Activated CD8-positive, alpha-beta T cell treated with anti-CD3 and anti-CD28 coated beads, Interleukin-2, amount 10 ng/mL, durations not matched to agents 7 days and 5 days (primary cell): ENCODE measurements at places on chromosomes 5 and 9. TPM values are rescaled to one million over a fixed set of nuclear protein-coding genes. Genes with fewer than 3 reads are reported as not detected.

GRCh38 chr5:154830596-154830995, 19.8 kb downstream of the FAXDC2 start:
- DNase-seq = no peak
- H3K4me1 ChIP-seq = peaks cover 41% of the 10 kb centered on the region
- H3K36me3 ChIP-seq = peaks cover 27% of the 10 kb centered on the region
- H3K4me3 ChIP-seq = no peak overlapping the region
- H3K27ac ChIP-seq = peak overlapping the region; percentile 83

- no peak overlapping the region for H3K27ac ChIP-seq
- no peaks in the 10 kb centered on the region for H3K4me1 ChIP-seq
- H3K4me3 ChIP-seq = no peak overlapping the region
Observed at GRCh38 chr5:6084376-6084775, 294.0 kb downstream of the MED10 start.

Gene IRGM
- 4.1 TPM for total RNA-seq

- H3K27me3 ChIP-seq = peaks cover 10% of the 10 kb centered on the region
- no peak overlapping the region for H3K27ac ChIP-seq
- no peaks in the 10 kb centered on the region for H3K36me3 ChIP-seq
Observed at GRCh38 chr9:687034-687785, 154.3 kb upstream of the DMRT1 start.

DNA sequence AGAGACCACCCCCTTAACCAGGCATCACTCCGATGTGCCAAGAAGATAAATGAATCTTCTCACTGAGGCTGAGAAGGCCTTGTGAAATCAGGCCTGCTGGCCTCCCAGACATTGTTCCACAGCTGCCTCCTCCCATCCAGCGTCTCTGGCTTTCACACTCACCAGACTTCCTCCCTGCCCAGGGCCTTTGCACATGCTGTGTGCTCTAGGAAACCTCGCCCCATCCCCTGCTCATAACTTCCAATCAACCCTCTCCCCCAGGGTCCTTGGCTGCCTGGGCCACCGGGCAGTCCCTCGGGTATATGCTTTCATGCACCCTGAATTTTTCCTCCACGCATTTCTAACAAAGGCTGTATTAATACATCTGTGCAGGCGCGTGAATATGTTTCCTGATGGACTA, 58.4 kb downstream of the DUSP1 start:
- H3K4me1 ChIP-seq = peaks cover 6% of the 10 kb centered on the region
- H3K27me3 ChIP-seq = peaks cover 4% of the 10 kb centered on the region
- DNase-seq = no peak
- no peak overlapping the region for H3K27ac ChIP-seq
- no peak overlapping the region for H3K4me3 ChIP-seq
- no peaks in the 10 kb centered on the region for H3K36me3 ChIP-seq

GRCh38 chr5:172866802-172867748, 33.0 kb downstream of the ERGIC1 start:
- no peak overlapping the region for H3K4me3 ChIP-seq
- H3K27me3 ChIP-seq = no peaks in the 10 kb centered on the region
- H3K27ac ChIP-seq = no peak overlapping the region
- H3K4me1 ChIP-seq = peaks cover 21% of the 10 kb centered on the region
- no peaks in the 10 kb centered on the region for H3K36me3 ChIP-seq
- no peak for DNase-seq
